ENCODE measurements at places on chromosomes 11 and 22.

DNA sequence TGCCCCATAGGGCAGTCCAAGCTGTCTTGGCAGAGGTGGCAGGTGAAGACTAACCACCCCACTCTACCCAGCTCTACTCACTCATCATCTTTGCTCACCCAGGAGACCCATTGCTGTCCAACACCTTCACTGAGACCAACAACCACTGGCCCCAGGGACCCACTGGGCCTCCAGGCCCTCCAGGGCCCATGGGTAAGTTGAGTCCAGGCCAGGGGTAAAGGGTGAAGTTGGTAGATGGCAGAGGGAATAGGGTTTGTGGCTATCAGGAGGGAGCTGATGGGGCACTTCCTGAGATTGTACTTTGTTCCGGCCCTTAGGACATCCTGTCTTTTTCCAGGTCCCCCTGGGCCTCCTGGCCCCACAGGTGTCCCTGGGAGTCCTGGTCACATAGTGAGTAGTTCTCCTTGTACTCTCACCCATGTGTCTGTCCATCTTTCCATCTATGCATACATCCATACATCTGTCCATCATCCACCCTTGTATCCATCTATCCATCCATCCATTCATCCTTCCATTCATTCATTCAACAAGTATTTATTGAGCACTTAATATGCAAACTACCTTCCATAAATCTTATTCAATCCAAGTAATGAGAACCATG is 27.7 kb downstream of the EMID1 start:
- no peak for DNase-seq

GRCh38 chr11:80529726-80530125 is 1088.9 kb upstream of the TENM4 start:
- no peak for DNase-seq

DNA sequence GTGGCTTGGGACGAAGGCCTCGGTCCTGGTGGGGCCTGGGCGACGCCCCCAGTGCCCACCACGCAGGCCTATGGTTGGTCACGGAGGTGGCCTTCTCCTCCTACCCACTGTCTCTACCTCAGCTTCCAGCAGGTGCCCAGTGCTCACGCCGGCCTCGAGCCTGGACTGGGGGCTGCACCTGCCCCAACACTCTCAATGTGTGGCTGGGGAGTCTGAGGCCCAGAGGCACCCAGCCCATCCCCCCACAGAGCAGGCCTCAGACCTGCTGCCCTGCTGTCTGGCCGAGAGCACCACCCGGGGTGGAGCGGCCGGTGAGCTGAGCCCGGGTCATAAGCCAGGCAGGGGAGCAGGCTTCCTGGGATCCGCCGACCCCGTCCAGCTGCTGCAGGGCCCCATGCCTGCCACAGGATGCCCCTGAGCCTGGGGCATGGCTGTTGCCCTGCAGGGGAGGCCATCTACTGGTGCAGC is 28.6 kb upstream of the MUC5AC start:
- no peak for DNase-seq

- no peak for DNase-seq
Measured at GRCh38 chr11:20861322-20861721, 191.9 kb downstream of the NELL1 start.

- no peak for DNase-seq
Measured at GRCh38 chr11:34986883-34987520, 70.6 kb downstream of the PDHX start.
